ENCODE measurements at places on chromosomes 12 and 14.

- DNase-seq, result no peak
Observed at GRCh38 chr12:131445184-131445774, 265.6 kb upstream of the SFSWAP start.

DNA sequence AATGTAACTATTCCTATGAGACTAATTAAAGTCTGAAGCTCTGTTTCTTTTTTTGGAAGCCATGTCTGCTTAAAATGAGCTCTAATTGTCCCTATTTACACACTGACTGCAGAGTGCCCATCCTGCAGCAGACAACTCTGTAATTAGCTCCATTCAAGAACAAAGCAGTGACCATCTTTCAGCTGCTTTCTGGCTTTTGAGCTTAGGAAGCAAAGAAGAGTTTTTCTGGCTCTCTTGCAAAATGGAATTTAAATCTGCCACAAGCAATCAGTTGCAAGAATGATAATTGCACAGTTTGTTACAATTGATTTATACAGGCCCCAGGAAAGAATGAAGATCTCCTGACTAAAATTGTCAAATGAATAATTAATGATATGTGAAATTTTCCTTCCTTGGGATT, 83.4 kb downstream of the GAS2L3 start:
- DNase-seq, result no peak

DNA sequence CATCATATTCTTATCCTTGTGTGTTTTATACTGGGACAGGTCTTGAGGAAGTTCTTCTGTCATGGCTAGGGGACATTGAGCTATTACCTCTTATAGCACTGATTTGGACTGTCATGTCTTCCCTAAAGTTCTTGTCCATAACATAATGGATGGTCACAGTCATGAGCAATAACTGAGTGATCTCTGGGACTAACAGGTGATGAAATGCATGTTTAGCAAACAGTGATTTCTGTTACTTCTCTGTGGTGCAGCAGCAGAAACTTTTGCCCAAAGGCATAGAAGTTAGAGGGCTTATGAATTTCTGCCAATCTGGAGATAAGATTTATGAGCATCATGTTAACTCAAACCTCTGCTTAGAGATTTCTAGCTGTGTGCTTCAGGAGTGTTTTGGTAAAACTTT, 5.9 kb downstream of the ADIPOR2 start:
- no peak for DNase-seq

GRCh38 chr14:92173668-92174067, 51.9 kb downstream of the CPSF2 start:
- DNase-seq, result no peak

GRCh38 chr14:75983019-75983358, 1.2 kb upstream of the TGFB3 start:
- no peak for DNase-seq

DNA sequence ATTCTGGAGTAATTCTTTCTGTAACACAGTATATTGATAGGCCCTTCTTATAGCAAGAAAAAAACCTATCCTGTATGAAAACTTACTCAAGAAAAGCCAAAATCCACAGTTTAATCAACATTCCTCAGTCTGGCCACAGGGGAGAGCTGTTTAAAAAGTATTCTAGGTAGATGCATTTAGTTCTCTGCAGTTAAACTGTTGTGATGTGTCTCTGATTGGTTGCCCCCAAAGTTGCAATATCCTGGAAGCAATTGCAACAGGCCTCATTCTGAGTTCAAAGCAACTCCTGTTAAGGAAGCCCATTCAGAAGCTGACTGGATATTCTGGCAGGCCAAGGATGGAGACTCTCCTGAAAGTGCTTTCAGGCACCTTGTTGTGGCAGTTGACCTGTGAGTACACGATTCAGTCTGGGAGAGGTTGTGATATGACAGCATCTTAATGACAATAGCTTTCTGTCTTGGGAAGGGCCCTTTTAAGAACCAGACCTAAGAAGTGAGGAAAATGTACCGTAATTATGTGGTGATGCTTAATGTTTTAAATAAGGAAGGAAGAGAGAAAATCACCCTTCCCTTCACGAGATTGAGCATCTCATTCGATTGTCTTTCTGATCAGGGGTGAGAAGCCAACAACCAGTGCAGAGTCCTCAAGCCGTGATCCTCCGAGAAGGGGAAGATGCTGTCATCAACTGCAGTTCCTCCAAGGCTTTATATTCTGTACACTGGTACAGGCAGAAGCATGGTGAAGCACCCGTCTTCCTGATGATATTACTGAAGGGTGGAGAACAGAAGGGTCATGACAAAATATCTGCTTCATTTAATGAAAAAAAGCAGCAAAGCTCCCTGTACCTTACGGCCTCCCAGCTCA, 420.7 kb downstream of the DAD1 start:
- no peak for DNase-seq

GRCh38 chr12:121765573-121765972, 27.9 kb downstream of the RHOF start:
- no peak for DNase-seq

DNA sequence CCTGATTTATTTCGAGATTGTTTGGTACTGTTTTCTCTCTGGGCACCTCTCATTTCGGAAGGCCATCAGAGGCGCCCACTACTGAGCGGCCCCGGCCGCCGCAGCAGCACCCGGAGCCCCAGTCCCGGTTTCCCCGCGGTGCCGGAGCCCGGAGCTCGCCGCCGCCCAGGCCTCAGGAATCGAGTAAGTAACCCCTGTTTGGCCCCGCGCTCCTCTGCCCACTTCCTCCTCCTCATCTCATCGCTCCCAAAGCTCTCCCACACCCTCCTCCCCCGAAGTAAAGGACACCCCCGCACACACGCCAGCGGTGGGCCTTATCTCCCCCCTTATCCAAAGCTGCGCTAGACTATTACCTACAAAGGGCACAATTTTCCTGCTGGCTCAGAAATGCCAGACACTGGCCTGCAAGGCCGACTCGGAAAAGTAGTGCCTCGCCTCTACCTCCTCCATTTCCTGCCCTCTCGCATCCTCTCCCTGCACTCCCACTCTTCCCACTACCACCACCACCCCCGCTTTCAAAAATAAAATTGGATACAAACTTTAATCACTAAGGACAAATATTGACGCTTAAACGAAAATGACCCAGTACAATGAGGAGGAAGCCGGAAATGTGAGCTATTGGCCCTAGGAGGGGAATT, 637 bp upstream of the FOXG1 start:
- no peak for DNase-seq

- no peak for DNase-seq
Observed at GRCh38 chr12:111756681-111757080, 10.1 kb upstream of the ALDH2 start.

- DNase-seq, result no peak
Observed at GRCh38 chr14:87278415-87278814, 714.6 kb downstream of the GALC start.

DNA sequence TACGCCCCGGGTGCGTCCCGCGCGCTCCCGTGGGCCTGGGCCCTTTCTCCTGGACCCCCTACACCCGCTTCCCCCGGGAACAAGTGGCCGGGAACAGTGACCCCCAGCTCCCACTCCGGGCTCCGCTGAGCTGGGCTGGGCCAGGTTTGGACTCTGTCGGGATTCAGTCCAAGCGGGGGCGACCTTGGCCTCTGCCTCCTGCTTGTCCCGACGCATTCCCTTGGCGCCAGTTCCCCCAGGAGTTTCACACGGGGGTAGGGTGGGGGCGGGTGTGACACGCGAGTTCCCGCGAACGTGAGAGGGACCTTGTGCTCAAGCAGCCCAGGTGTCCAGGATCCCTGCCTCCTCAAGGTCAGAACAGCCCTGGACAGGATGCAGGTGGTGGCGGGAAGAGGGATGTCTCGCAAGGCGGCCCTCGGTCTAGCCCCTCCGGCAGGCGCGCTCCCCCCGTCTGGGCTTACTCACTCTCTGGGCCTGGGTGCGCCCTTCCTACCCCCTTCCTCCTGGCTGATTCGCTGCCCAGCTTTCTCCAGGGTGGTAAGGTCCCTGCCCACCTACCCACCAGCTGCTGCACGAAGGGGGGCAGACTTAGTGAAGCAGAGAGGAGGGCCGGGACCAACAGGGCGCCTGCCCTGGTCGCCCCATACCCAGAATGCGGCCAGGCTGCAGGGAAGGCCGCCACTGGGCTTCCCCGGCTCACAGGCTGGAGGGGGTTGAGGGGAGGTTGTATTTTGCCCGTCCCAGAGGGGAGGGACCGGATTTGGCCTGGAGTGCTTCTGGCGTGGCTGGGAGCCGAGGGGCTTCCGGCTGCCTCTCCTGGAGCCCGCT, 862 bp downstream of the CRIP2 start:
- DNase-seq, result no peak

- DNase-seq, result no peak
Observed at GRCh38 chr14:56131004-56131864, 13.0 kb downstream of the PELI2 start.

DNA sequence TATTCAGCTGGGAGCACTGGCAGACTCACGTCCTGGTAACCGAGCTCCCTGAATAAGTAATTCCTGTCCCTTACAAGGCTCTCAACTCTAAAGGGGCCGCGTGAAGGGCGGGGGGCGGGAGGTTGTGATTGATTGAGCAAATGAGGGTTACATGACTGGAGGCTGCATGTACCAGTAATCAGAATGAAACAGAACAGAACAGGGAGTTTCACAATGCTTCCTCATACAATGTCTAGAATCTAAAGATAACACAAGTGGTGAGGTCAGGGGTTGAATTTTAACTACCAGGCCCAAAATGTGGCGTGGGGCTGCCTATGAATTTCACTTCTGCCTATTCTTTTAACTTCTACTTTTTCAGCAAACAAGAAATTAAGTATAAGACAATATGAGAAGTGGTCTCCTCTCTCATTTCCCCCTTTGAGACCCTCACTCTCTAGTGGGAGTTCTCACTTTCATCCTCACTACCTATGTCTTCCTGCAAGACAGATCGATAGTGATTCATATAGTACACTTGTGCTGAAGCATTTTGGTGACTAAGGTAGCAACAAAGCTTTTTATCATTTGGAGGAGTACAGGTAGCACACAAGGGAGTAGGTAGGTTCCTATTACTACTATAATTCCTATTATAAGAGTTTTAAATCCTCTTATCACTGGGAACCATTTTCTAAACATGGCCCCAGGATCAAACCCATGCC, 239.8 kb downstream of the KTN1 start:
- no peak for DNase-seq

GRCh38 chr14:101665478-101666078, 95.9 kb upstream of the PPP2R5C start:
- peak; percentile 36 for DNase-seq

DNA sequence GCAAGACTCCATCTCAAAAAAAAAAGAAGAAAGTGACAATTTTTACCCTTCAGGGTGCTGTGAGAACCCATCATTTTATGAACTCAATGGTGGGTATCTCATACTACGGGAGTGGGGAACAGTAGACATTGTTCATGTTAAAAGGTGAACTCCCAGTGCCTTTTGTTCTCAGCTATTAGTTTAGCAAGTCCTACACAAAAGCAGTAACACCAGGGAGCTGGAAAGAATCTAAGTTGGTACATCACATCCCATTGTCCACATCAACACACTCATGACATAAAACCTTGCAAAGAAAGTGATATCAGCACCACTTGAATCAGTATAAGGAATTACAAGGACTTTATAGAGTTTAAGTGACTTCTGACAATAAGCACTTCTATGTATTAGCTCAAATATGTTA, 47.4 kb upstream of the ABCC9 start:
- no peak for DNase-seq

DNA sequence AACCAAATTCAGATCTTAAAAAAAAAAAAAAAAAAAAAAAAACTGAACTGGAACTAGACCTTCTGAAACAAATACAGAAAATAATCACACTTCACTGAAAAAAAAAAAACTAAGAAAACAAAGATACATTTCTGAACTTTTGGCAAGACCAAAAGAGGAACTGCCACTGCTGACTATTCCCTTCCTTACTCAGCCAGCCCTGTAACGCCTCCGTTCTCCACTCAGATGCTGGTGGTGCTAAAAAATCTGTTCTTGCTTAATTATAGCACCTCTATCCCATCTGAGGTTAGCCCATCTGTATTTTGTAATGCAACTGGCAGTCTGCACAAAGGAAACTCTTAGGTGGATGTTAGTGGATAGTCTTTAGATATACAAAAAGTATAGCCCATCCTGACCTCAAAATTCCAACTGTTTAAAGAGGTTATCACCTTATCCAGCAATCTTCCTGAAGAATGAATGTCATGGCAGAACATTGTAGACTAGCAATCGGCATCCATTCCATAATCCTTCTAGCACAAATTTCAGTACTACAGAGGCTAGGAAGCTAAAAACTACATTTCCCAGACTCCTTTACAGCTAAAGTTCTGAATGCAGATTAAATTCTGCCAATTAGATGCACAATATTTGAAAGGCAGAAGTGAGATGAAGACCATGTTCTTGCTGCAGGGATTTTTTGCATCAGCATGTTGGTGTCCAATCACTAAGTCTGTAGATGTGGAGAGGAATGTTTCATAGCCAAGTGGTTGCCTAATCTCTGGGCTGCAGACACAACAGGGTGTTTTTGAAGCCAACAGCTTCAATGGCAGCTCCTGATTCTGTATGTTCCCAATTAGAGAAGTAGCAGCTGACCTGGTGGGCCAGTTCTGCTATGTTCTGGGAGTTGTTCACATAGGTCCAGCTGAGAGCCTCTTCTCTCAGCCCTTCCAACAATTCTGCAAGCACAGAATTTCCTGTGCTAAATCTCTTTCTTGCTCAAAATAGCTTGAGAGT, 5.7 kb downstream of the MAP3K9 start:
- no peak for DNase-seq

- DNase-seq, result no peak
Observed at GRCh38 chr14:34436960-34437728, 24.9 kb downstream of the SPTSSA start.

DNA sequence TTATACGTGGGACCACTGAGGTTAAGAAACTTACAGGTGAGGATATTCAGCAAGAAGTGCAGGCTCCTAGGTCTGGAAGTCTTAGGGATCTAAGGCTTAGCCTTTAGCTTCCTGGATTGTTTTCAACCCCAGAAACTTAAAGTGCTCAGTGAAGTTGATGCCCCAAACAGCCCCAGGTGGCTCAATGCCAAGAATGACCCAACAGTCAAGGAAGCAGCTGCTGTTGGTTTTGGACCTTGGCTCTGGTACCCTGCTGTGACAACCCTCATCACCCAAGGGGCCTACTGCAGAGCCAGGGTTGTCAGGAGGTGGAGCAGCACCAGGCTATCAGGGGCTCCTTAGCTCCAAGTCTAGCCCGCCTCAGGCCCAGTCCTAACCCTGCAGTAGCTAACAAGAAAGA, 36.8 kb downstream of the VDR start:
- DNase-seq, result no peak

- DNase-seq, result no peak
Observed at GRCh38 chr14:22390195-22390594, 198.8 kb downstream of the DAD1 start.

- DNase-seq, result no peak
Observed at GRCh38 chr12:51863363-51863932, 14.9 kb upstream of the FIGNL2 start.

GRCh38 chr12:56590237-56590830, 39.8 kb downstream of the BAZ2A start:
- DNase-seq, result no peak
